ENCODE measurements at places on chromosomes 7 and 10.

- no peak for DNase-seq
Observed at GRCh38 chr7:146414937-146415336, 298.3 kb downstream of the CNTNAP2 start.

DNA sequence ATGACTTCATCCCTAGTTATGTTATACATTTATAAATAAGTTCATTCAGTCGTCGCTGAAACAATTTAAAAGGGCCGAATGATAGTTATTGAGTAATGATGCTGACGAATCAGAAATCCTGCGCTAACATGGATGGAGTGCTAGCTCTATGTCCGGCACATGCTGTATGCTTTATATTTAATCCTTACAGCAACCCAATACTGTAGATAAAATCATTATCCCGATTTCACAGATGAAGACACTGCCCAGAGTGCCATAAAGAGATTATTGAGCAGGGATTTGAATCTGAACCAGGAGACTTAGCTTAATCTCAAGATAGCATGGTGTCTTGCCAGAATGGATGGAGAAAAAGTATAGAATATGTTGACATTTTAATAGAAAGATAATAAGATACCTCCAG is 1.1 kb upstream of the ICA1 start:
- DNase-seq = no peak

GRCh38 chr10:78255796-78256638 is 222.4 kb downstream of the RPS24 start:
- peak; percentile 56 for DNase-seq

DNA sequence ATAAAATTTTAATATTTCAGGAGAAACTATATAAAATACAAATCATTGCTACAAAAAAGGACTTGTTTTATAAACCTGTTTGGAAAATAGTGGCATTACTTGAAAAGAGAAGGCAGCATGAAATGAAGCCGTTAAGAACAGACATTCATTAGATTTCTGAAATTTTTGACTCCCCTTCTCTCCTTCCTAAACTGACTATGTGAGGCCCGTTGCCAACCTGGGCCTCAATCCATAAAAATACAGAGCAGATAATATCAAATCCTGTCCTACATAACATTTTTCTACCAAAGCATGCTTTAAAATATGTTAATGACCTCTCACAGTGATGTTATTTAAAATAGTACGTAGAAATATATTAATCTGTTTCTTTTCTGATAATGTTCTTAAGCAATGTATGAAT is 34.5 kb upstream of the ING3 start:
- DNase-seq = no peak

- no peak for DNase-seq
Observed at GRCh38 chr10:126080291-126080825, 184.0 kb downstream of the FANK1 start.

Measured in heart left ventricle (tissue), 16 donors.